Right kidney (tissue), 9 donors: ENCODE measurements at places on chromosomes 4 and X.

DNA sequence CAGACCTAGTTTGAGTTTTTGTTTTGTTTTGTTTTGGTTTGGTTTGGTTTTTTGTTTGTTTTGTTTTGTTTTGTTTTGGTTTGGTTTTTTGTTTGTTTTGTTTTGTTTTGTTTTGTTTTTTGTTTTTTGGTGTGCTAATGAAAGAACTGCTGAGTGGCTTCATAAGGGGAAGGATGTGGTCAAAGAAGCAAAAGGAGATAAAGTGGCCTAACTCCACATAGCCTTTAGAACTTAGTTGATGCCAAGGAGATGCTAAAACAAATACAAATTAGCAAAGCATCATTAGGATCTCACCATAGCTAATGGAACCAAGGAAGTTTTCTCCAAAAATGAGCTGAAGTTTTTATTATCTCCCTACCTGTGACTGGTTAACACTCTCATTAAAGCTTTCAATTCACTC, 44.6 kb upstream of the TMEM164 start:
- no peak for DNase-seq

GRCh38 chr4:3322059-3322550, 29.3 kb downstream of the RGS12 start:
- no peak for DNase-seq

DNA sequence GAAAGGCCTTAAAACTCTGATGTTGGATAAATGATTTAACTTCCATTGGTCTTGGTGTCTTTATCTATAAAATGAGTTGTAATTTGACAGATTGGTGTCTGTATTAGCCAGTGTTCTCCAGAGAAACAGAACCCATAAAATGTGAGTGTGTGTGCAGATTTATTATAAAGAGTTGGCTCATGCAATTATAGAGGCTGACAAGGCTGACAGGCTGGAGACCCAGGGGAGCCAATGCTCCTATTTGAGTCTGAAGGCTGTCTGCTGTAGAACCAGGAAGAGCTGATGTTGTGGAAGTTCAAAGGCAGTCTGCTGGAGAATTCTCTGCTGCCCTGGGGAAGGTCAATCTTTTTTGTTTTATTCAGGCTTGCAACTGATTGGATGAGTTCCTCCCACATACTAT, 131.7 kb downstream of the SLC4A4 start:
- no peak for DNase-seq

GRCh38 chr4:169621731-169622492, 1.5 kb downstream of the CLCN3 start:
- DNase-seq, result peak; percentile 11

DNA sequence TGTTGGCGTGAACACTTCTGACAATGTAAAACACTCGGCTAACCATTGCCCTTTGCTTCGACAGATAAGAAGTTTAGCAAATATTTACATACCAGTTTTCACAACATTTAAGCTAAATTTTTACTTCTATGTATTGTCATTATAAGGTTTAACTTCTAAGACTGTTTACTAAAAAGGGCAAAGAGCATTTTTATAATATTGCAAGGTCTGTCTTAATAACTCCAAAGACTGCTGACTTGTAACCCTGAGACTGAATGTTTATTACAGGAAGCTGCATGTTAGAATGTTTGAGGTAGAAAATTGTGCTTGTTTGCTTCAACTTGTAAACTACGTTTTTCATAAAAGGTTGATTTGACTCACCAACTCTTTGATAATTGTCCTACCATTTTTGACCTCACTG, 213.2 kb upstream of the RPS6KA3 start:
- DNase-seq, result no peak

DNA sequence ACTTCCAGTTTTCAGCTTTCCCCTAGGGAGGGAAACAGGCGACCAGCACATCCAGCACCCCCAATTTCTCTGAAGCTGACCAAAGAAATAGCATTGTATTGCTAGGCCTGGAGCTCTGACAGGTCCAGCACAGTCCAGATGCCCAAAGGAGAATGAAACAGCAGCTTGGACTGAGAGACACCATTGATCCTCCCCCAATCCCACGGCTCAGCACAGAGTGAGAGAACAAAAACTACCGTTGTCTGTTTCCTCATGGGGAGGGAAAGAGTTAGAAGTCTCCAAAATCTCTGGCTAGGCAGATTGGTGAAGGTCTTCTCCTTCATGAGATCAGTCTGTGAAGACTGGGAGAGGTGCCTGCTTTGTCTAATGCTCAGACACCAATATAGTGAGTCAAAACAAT, 8.6 kb downstream of the TCEAL7 start:
- DNase-seq, result no peak

GRCh38 chr4:80535551-80535950, 200.0 kb downstream of the CFAP299 start:
- DNase-seq, result no peak

GRCh38 chr4:46999566-46999965, 6.2 kb upstream of the GABRA4 start:
- DNase-seq, result no peak

GRCh38 chrX:27767387-27767786, 40.4 kb upstream of the MAGEB10 start:
- no peak for DNase-seq

GRCh38 chrX:8639949-8640475, 91.9 kb downstream of the ANOS1 start:
- DNase-seq, result no peak

- DNase-seq, result no peak
Measured at GRCh38 chrX:14670819-14671218, 141.5 kb downstream of the GLRA2 start.

- no peak for DNase-seq
Measured at GRCh38 chrX:19799319-19800182, 87.8 kb downstream of the SH3KBP1 start.

DNA sequence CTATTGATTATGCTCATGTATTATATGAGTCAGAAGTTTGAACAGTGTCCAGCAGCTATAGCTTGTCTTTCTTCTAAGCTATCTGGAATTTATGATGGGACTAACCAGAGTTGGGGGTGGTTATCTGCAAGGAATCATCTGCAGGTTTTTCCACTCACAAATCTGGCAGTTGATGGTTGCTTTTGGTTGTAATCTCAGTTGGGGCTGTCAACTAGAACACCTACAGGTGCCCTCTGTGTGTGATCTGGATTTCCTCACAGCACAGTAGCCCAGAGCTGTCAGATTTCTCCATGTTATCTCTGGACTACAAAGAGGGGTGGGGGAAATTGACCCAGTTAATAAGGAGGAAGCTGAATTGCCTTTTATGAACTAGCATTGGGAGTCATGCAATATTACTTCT, 51.4 kb upstream of the MAP9 start:
- no peak for DNase-seq

DNA sequence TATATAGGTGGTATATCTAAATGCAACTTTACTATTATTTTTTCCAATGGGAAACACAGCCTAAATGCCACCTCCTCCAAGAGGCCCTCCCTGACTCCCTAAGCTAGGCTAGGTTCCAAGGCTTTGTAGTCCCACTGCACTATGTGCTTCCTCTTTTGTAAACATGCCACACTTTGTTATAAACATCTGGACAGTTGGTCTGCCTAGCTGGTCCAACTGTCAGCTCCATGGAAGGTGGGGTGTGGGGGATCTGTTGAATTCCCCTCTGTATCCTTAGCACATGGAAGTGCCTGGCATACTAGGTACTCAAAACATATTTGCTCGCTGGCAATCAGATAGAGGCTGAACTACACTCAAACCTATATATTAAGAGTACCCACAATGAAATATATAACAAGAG, 63.4 kb downstream of the SLC9A7 start:
- DNase-seq, result no peak

DNA sequence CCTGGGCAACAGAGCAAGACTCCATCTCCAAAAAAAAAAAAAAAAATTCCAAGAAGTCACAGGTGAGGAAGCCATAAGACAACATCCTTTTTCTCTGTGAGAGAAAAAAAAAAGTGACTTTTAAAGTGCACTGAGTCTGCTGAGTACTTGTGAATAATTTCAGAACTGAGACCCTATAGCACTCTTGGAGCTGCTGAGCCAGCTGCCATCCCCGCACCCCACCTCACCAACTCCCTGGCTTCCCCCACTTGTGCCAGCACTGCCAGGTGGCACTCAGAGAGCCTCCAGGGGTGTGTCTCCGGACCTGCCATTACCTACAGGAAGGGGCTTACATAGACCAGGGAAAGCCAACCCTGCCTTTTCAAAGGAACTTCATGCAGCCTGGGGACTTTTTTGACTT, 39.2 kb upstream of the HS3ST1 start:
- DNase-seq, result no peak
